ENCODE measurements at places on chromosomes 2 and 18.

GRCh38 chr2:16671760-16672159, 6.1 kb upstream of the CYRIA start:
- H3K27me3 ChIP-seq: no peaks in the 10 kb centered on the region
- DNase-seq: no peak
- no peaks in the 10 kb centered on the region for H3K36me3 ChIP-seq
- no peaks in the 10 kb centered on the region for H3K4me1 ChIP-seq

GRCh38 chr18:37320317-37320716, 245.3 kb downstream of the CELF4 start:
- no peak overlapping the region for H3K27ac ChIP-seq
- DNase-seq: no peak
- H3K4me1 ChIP-seq: no peaks in the 10 kb centered on the region
- H3K36me3 ChIP-seq: no peaks in the 10 kb centered on the region
- peaks cover 30% of the 10 kb centered on the region for H3K27me3 ChIP-seq

- H3K4me1 ChIP-seq: no peaks in the 10 kb centered on the region
- H3K27me3 ChIP-seq: no peaks in the 10 kb centered on the region
- peak overlapping the region; percentile 44 for H3K27ac ChIP-seq
- no peak for DNase-seq
Observed at GRCh38 chr2:215898363-215898762, 115.0 kb downstream of the MREG start.

DNA sequence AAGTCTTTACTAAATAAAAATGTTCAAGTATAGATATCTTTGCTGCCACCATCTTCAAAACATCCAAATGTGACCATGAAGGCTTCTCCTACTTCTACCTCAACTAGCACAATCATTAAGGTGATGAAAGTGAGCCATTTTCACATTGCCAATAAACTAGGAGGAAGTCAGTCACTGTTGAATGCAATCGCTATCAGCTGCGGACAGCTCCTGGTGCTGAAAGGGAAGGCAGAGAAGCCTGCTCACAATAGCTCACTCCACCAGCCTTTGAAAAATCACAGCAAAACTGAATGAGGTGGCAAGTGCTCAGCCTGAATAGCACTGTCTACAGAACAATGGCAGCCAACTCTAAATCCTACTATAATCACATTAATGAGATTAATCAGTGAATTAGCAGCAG, 2.2 kb downstream of the MYT1L start:
- no peak overlapping the region for H3K27ac ChIP-seq
- no peak for DNase-seq
- no peaks in the 10 kb centered on the region for H3K36me3 ChIP-seq
- no peaks in the 10 kb centered on the region for H3K4me1 ChIP-seq
- H3K27me3 ChIP-seq: no peaks in the 10 kb centered on the region
- no peak overlapping the region for H3K4me3 ChIP-seq

- H3K36me3 ChIP-seq: no peaks in the 10 kb centered on the region
- H3K4me1 ChIP-seq: peaks cover 18% of the 10 kb centered on the region
- H3K4me3 ChIP-seq: peak overlapping the region; percentile 47
- peaks cover 25% of the 10 kb centered on the region for H3K27me3 ChIP-seq
- no peak for DNase-seq
- no peak overlapping the region for H3K27ac ChIP-seq
Observed at GRCh38 chr2:66426244-66427111, 8.4 kb upstream of the MEIS1 start.

DNA sequence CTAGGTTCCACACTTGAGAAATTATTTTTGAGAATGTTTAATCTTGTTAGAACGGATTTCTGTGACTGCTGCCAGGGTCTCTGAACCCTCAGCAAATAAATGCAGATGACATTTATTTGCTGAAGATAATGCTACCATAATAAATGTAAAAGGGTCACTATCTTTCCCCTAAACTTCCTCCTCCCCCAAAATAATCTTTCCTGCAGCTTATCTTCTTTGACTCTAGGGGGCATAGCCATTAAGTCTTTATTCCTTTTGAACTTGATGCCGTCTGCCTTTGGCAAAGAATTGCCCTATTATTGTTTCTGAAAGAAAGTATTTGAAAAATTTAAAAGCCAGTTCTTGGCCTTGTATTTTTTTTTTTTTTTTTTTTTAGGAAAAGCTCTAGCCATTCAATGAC, 63.6 kb upstream of the ACSL3 start:
- no peak overlapping the region for H3K4me3 ChIP-seq
- DNase-seq: no peak
- H3K36me3 ChIP-seq: no peaks in the 10 kb centered on the region
- no peaks in the 10 kb centered on the region for H3K27me3 ChIP-seq
- no peak overlapping the region for H3K27ac ChIP-seq

- no peaks in the 10 kb centered on the region for H3K27me3 ChIP-seq
- H3K27ac ChIP-seq: no peak overlapping the region
- no peak for DNase-seq
- H3K4me1 ChIP-seq: peaks cover 9% of the 10 kb centered on the region
- H3K4me3 ChIP-seq: no peak overlapping the region
Observed at GRCh38 chr2:198135481-198135934, 331.1 kb downstream of the PLCL1 start.

DNA sequence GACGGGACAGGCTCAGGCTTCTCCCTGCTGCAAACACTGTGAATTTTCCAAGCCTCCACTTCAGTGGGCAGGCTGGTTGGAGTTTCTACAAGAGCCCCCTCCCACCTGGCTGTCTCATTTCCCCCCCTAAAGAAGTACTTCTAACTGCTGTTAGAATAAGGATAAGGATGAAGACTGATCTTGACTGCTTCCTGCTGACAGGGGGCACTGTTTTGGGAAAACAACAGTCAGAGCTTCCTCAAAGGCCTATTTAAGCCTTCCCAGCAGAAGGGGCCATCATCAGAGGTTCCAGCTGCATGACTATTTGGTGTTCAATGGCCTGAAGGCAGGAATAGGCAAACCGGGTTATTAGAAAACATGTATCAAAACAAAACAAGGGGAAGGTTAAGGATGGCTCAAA, 1162.8 kb downstream of the DSC3 start:
- H3K27ac ChIP-seq: no peak overlapping the region
- no peak for DNase-seq
- no peaks in the 10 kb centered on the region for H3K4me1 ChIP-seq
- no peak overlapping the region for H3K4me3 ChIP-seq
- no peaks in the 10 kb centered on the region for H3K27me3 ChIP-seq

DNA sequence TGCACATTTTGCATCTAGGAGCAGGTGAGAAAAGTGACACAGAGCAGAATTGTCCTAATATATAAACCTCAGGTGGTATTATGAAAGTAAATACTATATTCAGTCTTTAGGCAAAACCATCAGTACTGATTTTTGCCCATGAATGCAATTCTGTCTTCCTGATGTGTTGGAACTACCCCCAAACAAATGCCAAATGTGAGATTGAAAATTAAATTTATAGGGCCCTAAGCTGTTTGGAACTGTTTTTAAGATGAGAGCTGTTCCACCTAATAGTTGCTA, 115.2 kb downstream of the SH3RF3 start:
- H3K4me3 ChIP-seq: no peak overlapping the region
- no peak for DNase-seq
- peaks cover 96% of the 10 kb centered on the region for H3K4me1 ChIP-seq
- peak overlapping the region; percentile 84 for H3K27ac ChIP-seq
- H3K27me3 ChIP-seq: no peaks in the 10 kb centered on the region

GRCh38 chr18:22683786-22684185, 249.3 kb upstream of the RBBP8 start:
- H3K4me3 ChIP-seq: no peak overlapping the region
- H3K27ac ChIP-seq: no peak overlapping the region
- no peaks in the 10 kb centered on the region for H3K27me3 ChIP-seq
- no peak for DNase-seq
